ENCODE measurements at places on chromosomes 5 and 9. TPM values are rescaled to one million over a fixed set of nuclear protein-coding genes. Genes with fewer than 3 reads are reported as not detected.
A peak's percentile ranks its signal among the peaks of the same experiment; 100 is the strongest.

GRCh38 chr9:26955222-26955903 is 849 bp upstream of the IFT74 start:
- DNase-seq, result no peak

DNA sequence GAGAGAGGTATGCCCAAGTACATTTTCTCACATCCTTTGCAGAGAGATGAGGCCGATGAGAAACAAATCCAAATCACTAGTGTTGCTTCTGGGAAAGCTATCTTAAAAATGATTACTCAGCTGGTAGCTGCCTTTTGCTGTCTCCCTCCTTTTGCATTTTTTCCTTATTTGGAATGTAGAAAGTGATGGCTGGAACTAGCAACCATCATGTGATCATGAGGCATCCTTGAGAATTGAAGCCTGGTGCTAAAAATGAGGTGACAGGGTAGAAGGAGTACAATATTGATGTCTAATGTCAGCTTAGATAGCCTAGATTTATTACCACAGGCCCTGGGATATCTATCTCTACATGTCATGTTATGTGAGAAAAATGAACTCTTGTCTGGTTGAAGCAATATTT is 109.3 kb upstream of the TAF11L2 start:
- no peak for DNase-seq

DNA sequence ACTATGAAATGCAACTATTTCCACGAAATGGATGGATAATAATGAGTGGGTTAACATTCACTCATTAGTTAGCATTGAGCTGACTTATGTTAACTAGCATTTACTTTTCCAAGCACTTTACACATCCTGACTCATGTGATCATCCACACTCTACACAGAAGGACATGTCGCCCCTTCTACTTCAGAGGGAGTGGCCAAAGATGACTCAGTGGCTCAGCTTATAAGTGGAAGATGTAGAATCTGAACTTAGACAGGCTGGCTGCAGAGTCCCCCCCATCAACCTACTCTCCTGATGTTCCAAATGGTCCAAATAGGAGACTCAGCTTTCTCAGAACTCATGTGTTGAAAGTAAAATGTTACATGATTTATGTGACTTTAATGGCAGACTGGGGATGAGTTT is 146.0 kb downstream of the ADCY2 start:
- no peak for DNase-seq

- no peak for DNase-seq
Observed at GRCh38 chr5:1952444-1953099, 69.8 kb upstream of the IRX4 start.

GRCh38 chr9:121636341-121636865 is 15.0 kb upstream of the DAB2IP start:
- DNase-seq, result no peak

RCL1 gene
- total RNA-seq, result 14.3 TPM

GPR150 gene
- 0.58 TPM for total RNA-seq

TCF7 gene
- total RNA-seq, result 7.9 TPM

GRCh38 chr5:1003296-1003937 is 5.2 kb upstream of the NKD2 start:
- peak; percentile 38 for DNase-seq

SMIM32 gene
- total RNA-seq, result not detected

- DNase-seq, result peak; percentile 82
Observed at GRCh38 chr5:177357459-177358351, at the start of gene RGS14. Gene RGS14, plus strand, starts transcription at chr5:177357924. Its CDS starts 101 bp downstream, at chr5:177358025.

NUP214 gene
- 79.9 TPM for total RNA-seq

- DNase-seq, result no peak
Observed at GRCh38 chr5:9834871-9835770, 205.0 kb upstream of the TAS2R1 start.

DNA sequence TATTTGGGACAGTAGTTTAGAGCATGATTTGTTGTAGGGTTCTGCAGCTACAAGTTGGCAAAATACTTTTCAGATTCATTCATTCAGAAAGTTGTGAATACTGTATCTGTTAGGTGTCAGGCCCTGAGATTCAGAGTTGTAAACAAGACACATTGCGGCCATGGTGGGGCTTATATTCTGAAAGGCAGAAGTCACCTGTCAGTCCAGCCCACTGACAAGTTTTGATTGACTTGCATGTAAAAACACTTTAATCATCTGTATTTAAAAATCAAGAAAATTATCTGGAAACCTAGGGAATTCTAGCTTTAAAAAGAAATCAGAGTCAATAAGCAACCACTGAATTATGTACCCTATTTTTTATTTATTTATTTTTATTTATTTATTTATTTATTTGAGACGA is 13.0 kb downstream of the LARP1 start:
- no peak for DNase-seq

GAPT gene
- not detected for total RNA-seq

SERF1A gene
- 6.2 TPM for total RNA-seq

CAMK2A gene
- total RNA-seq, result not detected

DNA sequence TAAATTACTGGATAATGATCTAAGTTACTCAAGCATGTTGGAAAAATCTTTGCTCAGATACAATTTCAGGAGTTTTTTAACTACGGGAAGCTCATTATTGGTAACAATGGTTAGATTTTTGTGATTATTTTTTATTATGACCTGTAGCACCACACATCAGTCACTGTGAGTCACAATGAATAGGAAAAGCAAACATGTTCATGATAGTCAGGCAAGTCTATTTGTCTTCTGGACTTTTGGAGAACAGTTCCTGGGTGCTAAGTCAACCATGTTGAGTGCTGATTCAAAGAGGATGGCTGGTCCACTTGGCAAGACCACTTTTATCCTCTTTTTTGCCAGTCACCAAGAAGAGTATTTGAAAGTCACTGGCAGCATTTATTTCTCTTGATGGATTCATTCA is 403.2 kb downstream of the KIF4B start:
- DNase-seq, result no peak

PCDHGA4 gene
- total RNA-seq, result 0.20 TPM

- DNase-seq, result no peak
Observed at GRCh38 chr9:89677702-89678395, 73.0 kb downstream of the GADD45G start.

CCNO gene
- 0.26 TPM for total RNA-seq

DNA sequence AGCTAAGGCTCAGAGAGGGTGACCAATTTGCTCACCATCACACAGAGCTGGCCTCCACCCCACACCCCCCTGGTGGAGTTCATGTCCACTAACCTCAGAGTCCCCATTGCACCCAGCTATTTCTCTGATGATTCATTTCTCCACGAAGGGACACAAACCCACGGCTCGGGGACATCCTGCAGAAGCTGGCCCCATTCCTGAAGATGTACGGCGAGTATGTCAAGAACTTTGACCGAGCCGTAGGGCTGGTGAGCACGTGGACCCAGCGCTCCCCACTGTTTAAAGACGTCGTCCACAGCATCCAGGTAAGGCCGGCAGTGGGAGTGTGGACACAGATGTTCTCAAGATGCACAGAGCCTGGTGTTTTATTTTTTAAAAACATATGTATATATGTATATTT is 52.6 kb upstream of the SUSD3 start:
- no peak for DNase-seq

- no peak for DNase-seq
Observed at GRCh38 chr5:76471406-76471805, 68.3 kb downstream of the IQGAP2 start.

GRCh38 chr9:27437652-27438373 is 86.3 kb upstream of the IFNK start:
- DNase-seq, result no peak

GRCh38 chr9:17571825-17572224 is 7.0 kb upstream of the SH3GL2 start:
- DNase-seq, result no peak

DNA sequence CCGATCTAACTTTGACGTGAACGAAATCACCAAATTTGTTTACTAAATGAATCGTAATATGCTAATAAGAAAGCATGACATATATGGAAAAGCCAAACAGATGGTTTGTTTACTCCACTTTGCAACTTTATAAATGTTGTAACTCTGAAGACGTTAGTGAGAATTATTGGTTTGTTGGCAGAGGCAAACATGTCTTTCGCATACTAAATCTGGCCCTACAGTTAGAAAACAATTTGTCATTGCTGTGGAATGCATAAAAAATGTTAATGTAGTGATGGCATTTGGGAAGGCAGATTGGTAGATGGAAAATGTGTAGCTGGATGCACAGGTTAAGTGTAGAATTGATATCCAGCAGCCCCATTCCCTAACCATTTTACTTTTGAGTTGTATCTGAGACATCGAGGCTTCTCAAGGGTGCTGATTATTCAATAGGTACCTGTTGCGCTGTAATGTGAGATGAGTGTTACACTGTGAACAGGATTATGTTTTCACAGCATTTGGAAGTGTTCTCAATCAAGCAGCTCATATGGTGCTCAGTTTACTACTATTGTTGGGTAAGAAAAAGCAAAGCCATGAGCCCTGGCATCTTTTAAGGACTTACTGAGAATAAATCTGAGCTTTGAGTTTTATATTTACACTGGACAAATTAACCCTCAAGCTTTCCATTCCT is 444.8 kb downstream of the BNC2 start:
- no peak for DNase-seq

MCC gene
- 7.4 TPM for total RNA-seq

- DNase-seq, result no peak
Observed at GRCh38 chr5:180487556-180487955, 6.6 kb upstream of the CNOT6 start.

- DNase-seq, result no peak
Observed at GRCh38 chr5:156515121-156515520, 188.2 kb downstream of the SGCD start.

- no peak for DNase-seq
Observed at GRCh38 chr9:127501821-127502343, 50.6 kb downstream of the LRSAM1 start.

- DNase-seq, result no peak
Observed at GRCh38 chr9:95406121-95406520, 88.6 kb upstream of the FANCC start.

LOX gene
- not detected for total RNA-seq

CDO1 gene
- 0.30 TPM for total RNA-seq

GRCh38 chr9:68755752-68756151 is 50.7 kb downstream of the PIP5K1B start:
- DNase-seq, result no peak

GRCh38 chr9:136644593-136645351 is 17.9 kb upstream of the EGFL7 start:
- peak; percentile 81 for DNase-seq

- no peak for DNase-seq
Observed at GRCh38 chr9:91534374-91534773, 110.7 kb upstream of the NFIL3 start.

DNA sequence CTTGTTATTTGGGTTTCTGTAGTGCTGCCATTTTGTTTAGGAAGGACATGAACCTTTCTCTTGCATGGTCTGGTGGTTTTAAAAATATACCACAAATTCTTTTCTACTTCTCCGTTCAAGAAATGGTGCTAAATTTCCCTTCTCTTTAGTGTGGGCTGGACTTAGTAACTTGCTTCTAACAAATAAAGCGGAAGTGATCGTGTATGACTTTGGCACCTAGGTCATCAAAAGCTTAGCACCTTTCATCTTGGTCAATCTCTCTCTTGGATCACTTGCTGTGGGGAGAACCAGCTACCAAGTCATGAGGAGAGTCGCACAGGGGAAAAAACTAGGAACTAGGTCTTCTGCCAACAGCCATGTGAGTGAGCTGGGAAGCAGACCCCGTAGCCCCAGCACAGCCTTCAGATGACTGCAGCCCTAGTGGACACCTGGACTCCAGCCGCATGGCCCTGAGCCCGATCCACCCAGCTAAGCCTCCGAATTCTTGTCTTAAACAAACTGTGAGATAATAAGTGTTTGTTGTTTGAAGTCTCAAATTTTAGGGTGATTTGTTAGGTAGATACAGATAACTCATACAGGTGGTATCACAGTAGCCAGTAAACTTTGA is 87.7 kb upstream of the CKMT2 start:
- DNase-seq, result no peak

DNA sequence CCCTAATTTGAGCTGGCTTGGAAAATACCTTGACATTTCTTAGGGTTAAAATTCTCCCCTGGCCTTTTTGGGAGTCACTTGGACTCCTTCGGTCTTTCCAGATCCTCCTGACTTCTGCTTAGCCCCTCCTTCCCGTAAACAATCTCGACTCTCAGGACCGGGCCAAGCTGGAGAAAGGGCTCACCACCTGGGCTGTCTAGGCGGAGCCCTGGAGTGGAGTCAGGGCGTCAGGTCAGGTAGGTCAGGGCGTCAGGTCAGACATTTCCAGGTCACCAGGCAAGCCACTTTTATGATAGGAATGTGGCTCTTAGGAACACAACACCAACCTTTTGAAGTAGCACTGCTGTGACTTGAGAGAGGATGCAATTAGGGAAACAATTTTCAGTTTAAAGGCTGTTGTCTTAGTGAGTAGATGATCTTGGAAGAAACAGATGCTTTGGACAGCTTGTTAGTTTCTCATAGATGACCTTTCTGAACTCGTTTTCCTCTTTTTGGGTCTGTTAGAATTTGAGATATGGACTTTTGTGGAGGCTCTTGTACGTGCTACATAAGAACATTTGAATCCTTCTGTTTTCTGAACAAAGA is 12.8 kb downstream of the OSTF1 start:
- DNase-seq, result no peak

- DNase-seq, result no peak
Observed at GRCh38 chr9:13979941-13980318, 334.0 kb downstream of the NFIB start.

DNA sequence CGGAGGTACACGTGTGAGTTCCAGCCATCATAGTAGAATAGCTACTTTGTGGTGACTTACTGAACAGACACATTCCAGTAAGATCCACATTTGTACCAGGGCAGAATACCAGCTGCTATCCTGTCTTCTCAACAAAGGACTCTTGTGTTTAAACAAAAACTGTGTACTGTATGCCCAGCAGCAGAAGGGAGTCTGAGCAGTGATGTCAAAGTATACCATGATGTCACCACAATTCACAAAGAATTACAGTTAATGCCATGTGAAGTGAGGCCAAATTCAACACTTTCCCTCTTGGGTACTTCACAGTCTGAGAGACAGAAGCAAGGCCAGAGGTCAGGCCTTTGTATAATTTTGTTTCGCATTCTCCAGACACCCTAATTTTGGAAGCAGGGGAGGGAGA is 137.0 kb downstream of the ADAMTSL1 start:
- DNase-seq, result no peak

DNA sequence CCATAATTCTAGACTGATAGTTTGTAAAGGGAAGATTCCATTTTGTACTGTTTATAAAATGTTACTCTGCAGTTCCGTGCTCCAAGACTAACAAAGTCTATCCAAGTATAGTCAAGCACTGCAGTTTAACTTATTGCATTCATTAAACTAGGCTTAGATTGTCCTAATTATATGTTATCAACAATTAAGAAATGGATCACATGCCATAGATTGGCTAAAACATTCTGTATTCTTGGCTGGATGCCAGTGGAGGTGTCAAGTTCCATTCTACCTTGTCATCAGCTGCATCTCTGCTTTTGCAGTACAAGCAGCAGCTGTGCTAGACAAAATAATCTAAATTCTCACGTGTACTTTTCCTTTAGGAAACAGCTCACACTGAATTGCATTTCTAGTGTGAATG is 69.4 kb upstream of the MEF2C start:
- DNase-seq, result no peak

RPS14 gene
- 1,980 TPM for total RNA-seq

All from activated CD8-positive, alpha-beta memory T cell treated with anti-CD3 and anti-CD28 coated beads, Interleukin-2, amount 10 ng/mL, durations not matched to agents 7 days and 5 days (primary cell).